ENCODE measurements at places on chromosomes 2 and 18. TPM values are rescaled to one million over a fixed set of nuclear protein-coding genes. Genes with fewer than 3 reads are reported as not detected.

Gene OSR1
- not detected for total RNA-seq

Gene SERPINB12
- total RNA-seq: not detected

Gene TUBA3E
- not detected for total RNA-seq

Gene E2F6
- 6.6 TPM for total RNA-seq

Gene CCDC85A
- not detected for total RNA-seq

Gene C1QL2
- not detected for total RNA-seq

Gene BMPR2
- 5.6 TPM for total RNA-seq

Gene LOXHD1
- 0.02 TPM for total RNA-seq

Gene PTPRM
- 3.4 TPM for total RNA-seq

Gene ZNF396
- total RNA-seq: 1.3 TPM

Gene CACNB4
- 0.10 TPM for total RNA-seq

Gene MAP2
- not detected for total RNA-seq

Gene FAM161A
- total RNA-seq: 2.7 TPM

Gene SRD5A2
- not detected for total RNA-seq

Gene TFCP2L1
- not detected for total RNA-seq

Gene ASXL3
- not detected for total RNA-seq

Gene COL6A3
- total RNA-seq: 0.45 TPM

Gene TMEM200C
- total RNA-seq: not detected

Gene RASGRP3
- 5.8 TPM for total RNA-seq

Gene EGR4
- total RNA-seq: 0.10 TPM

Gene SOX11
- total RNA-seq: not detected

Gene STARD6
- total RNA-seq: not detected

Gene TRIM54
- not detected for total RNA-seq

Gene DLGAP1
- 0.05 TPM for total RNA-seq

Gene RAD51AP2
- not detected for total RNA-seq

Gene CCDC141
- total RNA-seq: 11.4 TPM

Gene EML6
- total RNA-seq: 1.2 TPM

Gene WNT6
- not detected for total RNA-seq

Gene LRRTM1
- total RNA-seq: not detected

Gene ABCG5
- not detected for total RNA-seq

Gene CNOT11
- total RNA-seq: 61.2 TPM

Gene MROH2A
- not detected for total RNA-seq

Gene C2orf76
- 5.0 TPM for total RNA-seq

Gene KCNS3
- total RNA-seq: not detected

Gene GKN1
- total RNA-seq: not detected

Gene ZNF24
- total RNA-seq: 58.7 TPM

Gene FLACC1
- 5.5 TPM for total RNA-seq

Gene MDH1B
- total RNA-seq: 0.10 TPM

Gene SAG
- 0.10 TPM for total RNA-seq

Gene SGPP2
- total RNA-seq: 0.53 TPM

Gene RAB6C
- not detected for total RNA-seq

Gene PLA2R1
- total RNA-seq: not detected

Gene MITD1
- total RNA-seq: 58.5 TPM

Gene SLC4A5
- total RNA-seq: 4.6 TPM

Gene MYCN
- total RNA-seq: 0.20 TPM

Gene CHRNG
- total RNA-seq: not detected

Gene MC4R
- not detected for total RNA-seq

Gene GATA6
- not detected for total RNA-seq

Gene ITGA4
- 214 TPM for total RNA-seq

Gene WDR7
- total RNA-seq: 40.2 TPM

Gene BUB1
- total RNA-seq: 82.2 TPM

Gene ODC1
- total RNA-seq: 39.6 TPM

Gene CREG2
- 1.1 TPM for total RNA-seq

Measured in activated naive CD4-positive, alpha-beta T cell treated with anti-CD3 and anti-CD28 coated beads, Interleukin-2, amount 10 ng/mL, durations not matched to agents 5 hours and 36 hours (primary cell).